ENCODE measurements at places on chromosomes 3 and 15.

GRCh38 chr3:28279770-28280169, 38.4 kb downstream of the CMC1 start:
- DNase-seq: no peak

- no peak for DNase-seq
These were observed 3.2 kb upstream of the SIAH2 start for GRCh38 chr3:150765949-150766720.

- DNase-seq: peak; percentile 2
These were observed 369.1 kb downstream of the RBMS3 start for GRCh38 chr3:29649815-29650547.

- DNase-seq: no peak
These were observed 13.3 kb upstream of the MYZAP start for GRCh38 chr15:57578288-57578900.

GRCh38 chr3:67646586-67647234, 7.7 kb downstream of the SUCLG2 start:
- DNase-seq: no peak

GRCh38 chr3:158906749-158907148, 104.9 kb downstream of the MFSD1 start:
- DNase-seq: no peak

DNA sequence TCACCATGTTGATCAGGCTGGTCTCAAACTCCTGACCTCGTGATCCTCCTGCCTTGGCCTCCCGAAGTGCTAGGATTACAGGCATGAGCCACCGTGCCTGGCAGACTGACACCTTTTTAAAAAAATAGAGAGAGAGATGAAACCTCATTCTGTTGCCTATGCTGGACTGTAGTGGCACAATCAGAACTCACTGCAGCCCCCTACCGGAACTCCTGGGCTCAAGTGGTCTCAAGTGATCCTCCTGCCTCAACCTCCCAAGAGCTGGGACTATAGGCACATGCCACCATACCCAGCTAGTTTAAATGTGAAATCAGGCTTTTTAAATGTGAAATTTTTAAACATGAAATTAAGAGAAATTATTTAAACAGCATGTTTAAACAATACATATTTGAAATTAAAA, 265.2 kb upstream of the UBE2E1 start:
- DNase-seq: no peak

- DNase-seq: no peak
These were observed 18.6 kb upstream of the DNAAF4 start for GRCh38 chr15:55526559-55527036.

DNA sequence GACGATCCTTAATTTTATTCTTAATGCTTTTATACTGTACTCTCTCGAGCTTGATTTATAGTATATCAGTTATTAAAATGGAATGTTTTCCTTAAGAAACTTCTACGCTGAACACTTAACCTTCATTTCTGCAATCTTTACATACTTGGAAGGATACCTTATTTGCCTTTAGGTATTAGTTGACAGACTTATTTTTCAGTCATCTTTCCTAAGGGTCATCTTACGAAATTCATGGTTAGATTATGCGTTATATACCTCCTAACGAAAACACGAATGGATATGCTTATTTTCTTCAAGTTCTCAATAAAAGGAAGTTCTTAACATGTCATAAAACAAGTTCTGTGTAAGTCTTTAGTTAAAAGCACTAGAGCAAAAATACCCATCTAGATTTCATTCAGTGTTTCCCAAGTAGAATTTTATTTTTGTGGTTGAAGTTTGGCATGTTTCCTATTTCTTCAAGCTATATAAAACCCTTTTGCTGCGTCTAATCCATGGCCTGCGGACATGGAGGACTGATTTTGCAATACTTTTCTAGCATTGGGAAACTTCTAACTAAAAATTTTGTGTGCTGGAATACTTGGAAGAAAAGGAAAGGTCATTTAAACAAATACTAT, 231.3 kb downstream of the TP63 start:
- no peak for DNase-seq

DNA sequence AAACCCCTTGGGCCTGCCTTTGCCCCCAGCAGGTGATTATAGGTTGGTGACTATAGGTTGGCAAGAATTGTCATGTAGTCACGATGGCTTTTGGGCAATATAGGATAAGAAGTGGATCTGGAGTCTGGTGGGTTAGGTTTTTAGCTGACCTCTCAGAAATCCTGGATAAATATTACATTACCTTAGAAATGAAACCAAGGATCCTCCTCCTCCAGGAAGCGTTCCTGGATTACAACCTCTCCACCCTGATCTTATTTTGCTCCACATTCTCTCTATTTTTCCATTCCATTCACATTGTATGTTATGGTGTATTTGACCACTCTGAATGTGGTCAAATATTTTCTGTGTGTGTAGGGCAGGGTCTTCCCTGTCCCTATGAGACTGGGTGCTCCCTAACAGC, 82.3 kb downstream of the SEMA5B start:
- no peak for DNase-seq

DNA sequence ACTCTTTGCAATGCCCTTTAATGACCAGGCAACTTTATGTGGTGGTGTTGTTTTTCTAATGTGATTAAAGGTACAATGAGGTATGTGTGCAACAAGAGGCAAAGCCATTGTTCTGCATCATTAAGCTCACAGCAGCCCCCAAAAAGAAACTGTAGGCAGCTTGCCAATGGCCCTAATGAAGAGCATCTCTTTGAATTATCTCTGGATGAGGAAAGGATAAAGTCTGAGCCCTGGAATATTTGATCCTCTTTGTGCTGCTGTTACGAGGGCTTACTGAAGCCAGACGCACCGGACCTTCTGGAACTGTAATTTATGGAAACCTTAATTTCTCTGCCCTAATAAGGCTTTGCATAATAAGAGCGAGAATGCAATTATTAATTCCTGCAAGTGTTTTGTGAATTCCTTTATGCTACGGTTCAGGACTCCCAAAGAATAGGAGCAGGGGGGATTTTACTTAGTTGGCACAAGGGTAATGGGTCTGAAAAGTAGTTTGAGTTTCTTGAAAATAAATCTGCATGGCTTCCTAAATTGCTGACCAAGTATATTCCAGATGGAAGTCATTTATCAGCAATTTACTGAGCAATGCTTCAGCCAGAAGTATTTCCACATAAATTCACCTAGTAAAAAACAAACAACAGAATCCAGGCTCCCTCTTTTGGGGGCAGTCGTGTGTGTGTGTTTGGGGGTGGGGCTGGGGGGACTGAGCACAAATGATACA, 193.4 kb downstream of the PDZRN3 start:
- DNase-seq: no peak

- DNase-seq: no peak
These were observed 1238.3 kb upstream of the GBE1 start for GRCh38 chr3:82999777-83000176.

DNA sequence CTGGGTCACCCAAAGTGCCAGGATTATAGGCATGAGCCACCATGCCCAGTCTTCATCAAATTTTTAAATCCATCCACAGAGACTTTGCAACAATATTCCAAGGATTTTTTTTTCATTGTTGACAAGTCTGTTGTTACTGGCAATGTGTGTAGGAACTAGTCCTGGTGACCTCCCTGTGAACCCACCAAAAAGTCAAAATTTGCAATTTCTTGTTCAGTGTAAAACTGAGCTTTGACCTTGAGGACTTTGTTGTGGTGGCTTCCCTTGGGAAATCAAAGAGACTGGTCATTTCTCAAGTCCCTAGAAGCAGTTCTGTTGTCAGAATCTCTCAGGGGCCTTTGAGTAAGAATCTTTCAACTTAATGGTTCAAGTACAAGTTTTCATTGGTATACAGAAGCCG, 36.9 kb upstream of the COL8A1 start:
- DNase-seq: no peak

GRCh38 chr15:101804375-101804774, 1.1 kb downstream of the OR4F6 start:
- no peak for DNase-seq

GRCh38 chr3:184005941-184006507, 11.7 kb downstream of the ABCC5 start:
- DNase-seq: peak; percentile 16

DNA sequence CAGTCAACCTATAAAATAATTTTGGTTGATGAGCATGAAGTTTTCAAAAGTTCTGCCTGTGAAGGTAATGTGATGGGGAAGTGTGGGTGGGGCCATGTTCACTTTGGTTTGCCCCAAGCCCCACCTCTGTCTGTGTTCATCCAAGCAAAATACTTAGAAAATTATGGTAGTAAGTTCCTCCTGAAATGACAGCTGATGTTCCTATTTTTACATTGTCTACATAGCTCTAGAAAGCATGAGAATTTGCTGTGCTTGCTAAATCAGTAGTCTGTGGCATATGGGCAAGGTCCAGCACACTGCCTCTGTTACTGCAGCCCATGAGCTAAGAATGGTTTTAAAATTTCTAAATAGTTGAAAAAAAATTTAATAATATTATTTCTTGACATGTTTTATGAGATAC, 21.9 kb upstream of the CP start:
- no peak for DNase-seq

DNA sequence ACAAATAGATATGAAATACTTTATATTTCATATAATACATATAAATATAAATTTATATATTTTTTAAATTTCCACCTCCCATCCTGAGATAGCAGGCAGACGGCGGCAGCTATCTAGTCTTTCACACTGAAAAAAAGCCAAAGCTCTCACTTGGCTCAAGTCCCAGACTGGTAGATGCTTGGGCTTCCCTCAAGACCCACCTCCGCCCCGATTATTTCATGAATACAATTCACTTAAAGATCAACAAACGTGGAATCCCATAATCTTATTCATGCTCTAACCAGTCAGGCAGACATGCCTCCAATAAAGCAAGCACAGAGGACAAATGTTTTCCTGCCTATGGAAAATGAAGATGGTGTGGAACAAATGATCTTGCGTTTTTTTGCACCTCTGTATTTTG, 275.9 kb upstream of the NR2F2 start:
- DNase-seq: no peak

DNA sequence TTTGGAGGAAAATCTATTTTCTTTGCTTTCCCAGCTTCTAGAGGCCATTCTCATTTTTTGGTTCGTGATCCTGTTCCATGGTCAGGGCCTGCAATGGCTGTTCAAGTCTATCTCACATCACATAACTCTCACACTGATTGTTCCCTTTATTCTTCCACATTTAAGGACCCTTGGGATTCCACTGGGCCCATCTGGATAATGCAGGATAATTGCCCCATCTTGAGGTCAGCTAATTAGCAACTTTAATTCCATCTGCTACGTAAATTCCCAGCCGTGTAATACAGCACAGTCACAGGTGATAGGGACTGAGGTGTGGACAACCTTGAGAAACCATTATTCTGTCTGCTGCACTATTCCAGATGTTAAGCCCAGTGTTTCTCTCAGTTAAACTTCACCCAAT, 311.6 kb upstream of the CNTN4 start:
- DNase-seq: no peak

DNA sequence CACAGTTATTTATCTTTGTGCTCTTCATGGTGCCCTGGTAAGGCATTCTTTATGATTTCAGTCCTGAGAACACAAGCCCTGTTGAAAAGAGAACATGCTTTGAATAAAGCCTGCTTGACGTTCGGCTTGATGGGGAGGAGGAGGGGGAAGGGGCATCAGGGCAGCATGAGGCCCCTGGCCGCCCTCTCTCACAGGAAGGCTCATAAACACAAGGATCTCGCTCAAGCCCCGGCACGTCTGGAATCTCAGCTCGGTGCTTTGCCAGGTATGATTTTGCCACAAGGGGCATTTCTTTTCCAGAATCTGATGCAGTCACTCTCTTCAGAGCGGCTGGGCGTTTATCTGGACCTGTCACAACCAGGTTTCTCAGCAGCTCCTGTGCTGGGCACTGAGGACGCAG, 129.4 kb downstream of the DNAJB8 start:
- DNase-seq: no peak

- DNase-seq: no peak
These were observed 223.2 kb upstream of the THBS1 start for GRCh38 chr15:39357480-39358268.
